ENCODE measurements at places on chromosomes 11 and 22.

DNA sequence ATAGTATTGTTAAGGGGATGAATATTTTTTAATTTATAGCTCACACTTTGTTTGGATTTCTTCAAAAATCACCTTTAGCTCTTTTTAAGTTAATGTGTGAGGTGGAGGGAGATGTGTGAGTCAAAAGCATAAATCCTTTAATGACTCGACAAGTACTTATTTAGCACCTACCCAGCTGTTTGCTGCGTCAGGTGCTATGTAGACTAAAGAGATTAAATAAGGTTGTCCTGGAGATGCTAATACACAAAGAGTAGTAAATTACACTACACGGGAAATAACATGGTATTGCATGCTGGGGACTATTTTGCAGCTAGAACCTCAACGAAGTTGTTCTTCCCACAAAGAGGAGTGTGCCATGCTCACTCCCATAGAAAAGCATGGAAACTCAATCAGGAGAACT, 583.3 kb upstream of the TENM4 start:
- no peak for DNase-seq

DNA sequence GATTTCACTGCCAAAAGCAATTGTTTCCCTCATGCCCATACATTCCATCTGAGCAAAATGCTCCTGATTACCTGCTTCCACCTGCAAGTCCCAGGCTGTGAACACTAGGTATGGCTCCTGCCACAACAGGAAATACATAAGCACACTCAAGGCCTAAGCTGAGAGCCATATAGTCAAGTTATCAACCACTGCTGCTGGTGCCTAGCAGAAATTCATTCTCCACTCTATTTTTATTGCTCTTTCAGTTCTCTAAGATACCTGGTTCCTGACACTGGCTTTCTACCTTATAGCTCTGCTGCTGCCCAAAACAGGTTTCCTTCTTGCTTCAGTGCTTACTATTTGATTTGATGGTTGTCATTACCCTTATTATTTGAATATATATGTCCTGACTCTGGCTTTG, 31.6 kb downstream of the SLC36A4 start:
- DNase-seq, result no peak

GRCh38 chr11:130840679-130841078, 75.6 kb downstream of the SNX19 start:
- no peak for DNase-seq

- DNase-seq, result no peak
Measured at GRCh38 chr11:75560644-75561043, 1.4 kb upstream of the SERPINH1 start.

- DNase-seq, result peak; percentile 27
Measured at GRCh38 chr11:2305140-2305778, 3.4 kb downstream of the TSPAN32 start.

GRCh38 chr22:26215736-26216135, 46.5 kb downstream of the SEZ6L start:
- no peak for DNase-seq

DNA sequence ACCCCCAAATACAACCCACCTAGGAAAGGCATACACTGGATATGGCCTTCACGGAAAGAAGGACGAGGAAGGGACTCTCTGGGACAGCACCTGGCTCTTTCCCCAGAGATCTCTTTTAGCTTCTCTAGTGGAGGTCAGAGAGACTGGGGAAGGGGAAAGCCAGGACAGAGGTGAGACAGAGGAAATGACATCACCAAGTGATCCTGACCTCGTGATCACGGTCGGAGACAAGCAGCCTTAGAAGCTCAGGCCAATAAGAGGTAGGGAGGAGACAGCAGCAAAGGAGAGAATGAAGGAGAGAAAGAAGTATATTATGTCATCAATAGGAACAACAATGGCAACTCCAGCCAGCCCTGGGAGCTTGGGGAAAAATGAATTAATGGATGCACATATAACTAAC, 15.4 kb upstream of the TMPRSS13 start:
- no peak for DNase-seq

GRCh38 chr11:122405547-122406341, 249.8 kb upstream of the UBASH3B start:
- no peak for DNase-seq

- no peak for DNase-seq
Measured at GRCh38 chr11:27963370-27963769, 144.6 kb downstream of the KIF18A start.

- no peak for DNase-seq
Measured at GRCh38 chr11:34859496-34859895, 56.7 kb downstream of the APIP start.
